ENCODE measurements at places on chromosomes 1 and 21. TPM values are rescaled to one million over a fixed set of nuclear protein-coding genes. Genes with fewer than 3 reads are reported as not detected.

The FAM72D gene
- 0.73 TPM for total RNA-seq

GRCh38 chr1:27487966-27488884, 1.7 kb downstream of the WASF2 start:
- peak overlapping the region; percentile 94 for H3K4me3 ChIP-seq
- H3K27me3 ChIP-seq: no peaks in the 10 kb centered on the region
- DNase-seq: no peak
- H3K27ac ChIP-seq: peak overlapping the region; percentile 89
- H3K4me1 ChIP-seq: peaks cover 40% of the 10 kb centered on the region

The RAVER2 gene
- 7.3 TPM for total RNA-seq

DNA sequence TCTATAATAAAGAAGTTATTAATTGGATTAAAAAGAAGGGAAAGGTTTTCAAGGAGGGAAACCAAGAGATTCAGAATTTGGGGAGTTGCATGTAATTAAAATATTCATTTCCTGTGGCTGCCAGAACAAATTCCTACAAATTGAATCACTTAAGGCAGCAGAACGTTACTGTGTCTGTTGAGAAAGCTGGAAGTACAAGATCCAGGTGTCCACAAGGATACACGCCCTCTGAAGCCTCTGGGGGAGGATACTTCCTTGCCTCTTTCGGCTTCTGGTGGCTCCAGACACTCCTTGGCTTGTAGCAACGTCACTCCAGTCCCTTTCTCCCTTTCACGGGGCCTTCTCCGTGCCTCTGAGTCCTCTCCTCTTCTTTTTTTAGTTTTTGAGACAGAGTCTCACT, 67.9 kb downstream of the KAZN start:
- H3K36me3 ChIP-seq: no peaks in the 10 kb centered on the region
- H3K4me1 ChIP-seq: no peaks in the 10 kb centered on the region
- H3K4me3 ChIP-seq: no peak overlapping the region
- no peak for DNase-seq
- H3K27me3 ChIP-seq: no peaks in the 10 kb centered on the region

The OR2L3 gene
- total RNA-seq: not detected

DNA sequence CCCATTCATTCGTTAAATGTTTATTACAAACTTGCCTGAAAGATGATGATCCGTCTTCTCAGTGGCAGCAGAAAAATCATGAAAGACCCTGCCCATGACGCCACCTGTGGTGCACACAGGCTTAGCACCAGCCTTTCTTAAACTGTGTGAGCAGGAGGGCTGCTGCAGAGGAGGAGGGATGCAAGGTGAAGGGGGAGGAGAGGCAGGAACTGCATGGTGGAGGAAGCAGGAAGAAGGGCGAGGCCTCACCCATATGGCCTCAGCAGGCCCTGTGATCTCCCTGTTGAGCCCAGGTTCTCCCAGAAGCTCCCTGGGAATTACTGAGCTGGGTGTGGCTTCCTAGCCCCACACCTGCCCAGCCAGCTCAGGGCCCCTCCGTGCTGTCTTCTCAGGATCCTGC, 25.0 kb upstream of the RD3 start:
- DNase-seq: no peak
- peaks cover 29% of the 10 kb centered on the region for H3K4me1 ChIP-seq
- no peak overlapping the region for H3K27ac ChIP-seq
- no peaks in the 10 kb centered on the region for H3K36me3 ChIP-seq
- H3K27me3 ChIP-seq: no peaks in the 10 kb centered on the region
- no peak overlapping the region for H3K4me3 ChIP-seq

The NPHS2 gene
- not detected for total RNA-seq

GRCh38 chr1:82445827-82446226, 645.1 kb downstream of the ADGRL2 start:
- no peaks in the 10 kb centered on the region for H3K36me3 ChIP-seq

- no peak overlapping the region for H3K4me3 ChIP-seq
- no peak overlapping the region for H3K27ac ChIP-seq
- H3K4me1 ChIP-seq: peaks cover 3% of the 10 kb centered on the region
- H3K27me3 ChIP-seq: no peaks in the 10 kb centered on the region
Measured at GRCh38 chr1:197618061-197618460, 157.2 kb downstream of the DENND1B start.

GRCh38 chr21:38443110-38443509, 55.2 kb downstream of the ERG start:
- peak overlapping the region; percentile 58 for H3K27ac ChIP-seq
- no peaks in the 10 kb centered on the region for H3K27me3 ChIP-seq
- no peak overlapping the region for H3K4me3 ChIP-seq
- no peak for DNase-seq

The RORC gene
- total RNA-seq: not detected

The PLEKHN1 gene
- 0.21 TPM for total RNA-seq

The KMO gene
- not detected for total RNA-seq

- peaks cover 5% of the 10 kb centered on the region for H3K36me3 ChIP-seq
- DNase-seq: no peak
- H3K27ac ChIP-seq: no peak overlapping the region
- H3K27me3 ChIP-seq: no peaks in the 10 kb centered on the region
- no peak overlapping the region for H3K4me3 ChIP-seq
Measured at GRCh38 chr1:17700945-17701810, 54.0 kb upstream of the ACTL8 start.

The CORT gene
- 0.68 TPM for total RNA-seq

GRCh38 chr1:41260768-41261167, 18.7 kb upstream of the SCMH1 start:
- no peak overlapping the region for H3K27ac ChIP-seq
- H3K27me3 ChIP-seq: no peaks in the 10 kb centered on the region
- no peak for DNase-seq

- H3K27me3 ChIP-seq: peaks cover 2% of the 10 kb centered on the region
- H3K4me3 ChIP-seq: no peak overlapping the region
- H3K36me3 ChIP-seq: no peaks in the 10 kb centered on the region
- DNase-seq: no peak
Measured at GRCh38 chr1:71193153-71193552, 112.3 kb upstream of the ZRANB2 start.

The IL19 gene
- not detected for total RNA-seq

GRCh38 chr1:71753746-71754145, 528.6 kb downstream of the NEGR1 start:
- H3K4me1 ChIP-seq: peaks cover 2% of the 10 kb centered on the region
- no peaks in the 10 kb centered on the region for H3K36me3 ChIP-seq
- no peak overlapping the region for H3K4me3 ChIP-seq
- no peaks in the 10 kb centered on the region for H3K27me3 ChIP-seq

The ADAMTS1 gene
- 40.3 TPM for total RNA-seq
